ENCODE measurements at places on chromosomes 13 and 19.

GRCh38 chr13:98512774-98513665, 63.9 kb downstream of the STK24 start:
- DNase-seq: no peak

GRCh38 chr13:39985071-39985470, 329.6 kb downstream of the COG6 start:
- no peak for DNase-seq

DNA sequence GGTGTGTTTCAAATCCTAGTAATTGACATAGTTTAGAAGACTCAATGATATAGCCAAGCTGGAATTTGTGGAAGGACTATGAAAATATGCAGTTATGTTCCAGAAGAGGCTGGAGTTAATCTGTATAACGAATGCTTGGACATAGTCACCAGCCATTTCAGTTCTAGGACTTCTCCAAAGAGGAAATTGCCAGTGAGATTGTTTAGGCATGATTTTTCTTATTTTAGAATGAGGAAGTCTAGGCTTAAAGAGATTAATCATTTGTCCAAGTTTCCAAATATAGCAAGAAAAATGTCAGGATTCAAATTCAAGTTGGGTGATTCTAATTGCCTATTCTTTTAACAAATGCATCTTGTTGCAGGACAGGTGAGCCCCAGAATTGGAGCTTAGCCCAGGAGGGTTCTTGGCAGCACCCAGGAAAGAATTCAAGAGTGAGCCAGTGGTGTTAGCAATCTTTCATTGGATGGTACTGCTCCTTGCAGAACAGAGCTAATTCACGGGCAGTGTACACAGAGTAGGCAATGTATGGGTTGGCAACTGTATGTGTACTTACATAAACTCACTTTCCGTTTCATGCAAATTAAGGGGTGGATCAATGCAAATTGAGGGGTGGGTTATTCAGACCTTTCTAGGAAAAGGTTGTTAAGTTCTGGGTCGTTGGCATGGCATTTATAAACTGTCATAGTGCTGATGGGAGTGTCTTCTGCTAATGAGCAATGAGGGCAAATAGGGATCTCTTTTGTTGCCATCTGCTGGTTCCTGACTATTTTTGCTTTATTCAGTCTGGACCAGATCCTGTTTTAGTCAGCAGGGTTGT, 763.1 kb upstream of the SLITRK1 start:
- DNase-seq: no peak

DNA sequence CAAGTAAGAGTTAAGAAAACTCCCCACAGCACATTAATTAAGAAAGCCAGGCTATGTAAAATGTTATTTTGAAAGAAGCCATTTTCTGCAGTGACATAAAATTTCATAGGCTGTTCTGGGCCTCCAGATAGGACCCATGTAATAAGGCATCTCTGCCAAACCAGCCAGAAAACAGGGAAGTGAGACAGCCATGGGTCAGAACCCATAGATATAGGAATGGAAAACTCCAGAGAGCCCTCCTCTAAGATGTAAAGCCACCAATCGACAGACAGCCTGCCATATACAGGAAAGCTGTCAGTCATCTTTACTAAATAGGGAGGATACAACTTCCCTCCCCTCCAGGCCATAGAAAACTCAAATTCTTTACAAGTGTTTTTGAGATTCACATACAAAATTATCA, 493.3 kb downstream of the COG6 start:
- no peak for DNase-seq

DNA sequence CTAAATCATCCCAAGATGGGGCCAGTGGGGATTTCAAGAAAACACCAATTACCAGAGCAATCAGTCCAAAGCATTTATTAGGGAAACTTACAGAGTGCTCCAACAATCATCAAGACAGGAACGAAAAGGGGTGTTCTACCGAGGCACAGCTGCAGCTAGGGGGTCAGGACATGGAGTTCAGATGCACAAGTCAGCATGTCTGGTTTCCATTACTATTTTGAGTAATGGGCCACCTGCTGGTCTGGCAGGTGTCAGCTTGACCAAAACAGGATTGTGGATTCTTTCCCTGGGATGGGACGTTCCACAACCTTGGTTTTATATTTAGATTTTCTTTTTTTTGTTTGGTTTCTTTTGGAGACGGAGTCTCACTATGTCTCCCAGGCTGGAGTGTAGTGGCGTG, 3.9 kb upstream of the UBL5 start:
- no peak for DNase-seq

DNA sequence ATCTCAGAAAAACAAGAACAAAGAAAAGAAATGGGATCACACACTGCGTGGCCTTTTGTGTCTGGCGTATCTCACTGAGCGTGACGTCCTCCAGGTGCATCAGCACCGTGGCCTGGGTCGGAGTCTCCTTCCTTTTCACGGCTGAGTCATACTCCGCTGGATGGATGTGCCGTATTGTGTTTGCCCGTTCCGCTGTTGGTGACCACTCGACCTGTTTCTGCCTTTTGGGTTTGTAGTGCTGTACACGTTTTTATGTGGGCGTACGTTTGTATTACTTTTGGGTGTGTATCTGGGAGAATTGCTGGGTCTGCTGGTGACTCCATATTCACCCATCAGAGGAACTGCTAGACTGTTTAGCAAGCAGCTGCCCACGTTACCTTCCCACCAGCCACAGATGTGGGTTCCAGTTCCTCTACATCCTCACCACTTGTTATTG, 11.4 kb downstream of the ARID3A start:
- DNase-seq: no peak

GRCh38 chr13:44385401-44385800, 11.8 kb downstream of the SERP2 start:
- DNase-seq: no peak

- DNase-seq: no peak
These were observed 274.7 kb downstream of the DNAJC15 start for GRCh38 chr13:43297967-43298678.

- DNase-seq: peak; percentile 67
These were observed 10.1 kb downstream of the OR1I1 start for GRCh38 chr19:15091918-15092753.

DNA sequence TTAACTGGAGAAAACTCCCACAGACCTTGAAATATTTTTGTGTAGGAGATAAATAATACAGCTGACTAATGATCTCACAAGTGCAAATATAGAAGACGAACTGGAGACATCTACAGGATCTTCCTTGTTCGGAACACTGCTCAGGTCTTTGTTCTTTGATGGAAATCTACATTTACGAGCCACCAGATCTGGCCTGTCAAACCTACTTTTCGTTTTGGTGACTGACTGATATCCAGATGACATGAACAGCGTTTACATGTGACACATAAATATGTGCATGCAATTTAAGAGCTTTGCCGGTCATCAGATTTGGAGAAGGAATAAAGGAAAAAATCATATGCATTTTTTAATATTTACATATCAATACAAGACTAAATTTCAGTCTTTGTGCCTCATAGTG, 24.5 kb upstream of the TPP2 start:
- DNase-seq: no peak

- no peak for DNase-seq
These were observed 251.2 kb upstream of the SGCG start for GRCh38 chr13:22929381-22930126.

GRCh38 chr19:40134866-40135265, 44.1 kb upstream of the ZNF780A start:
- DNase-seq: no peak

DNA sequence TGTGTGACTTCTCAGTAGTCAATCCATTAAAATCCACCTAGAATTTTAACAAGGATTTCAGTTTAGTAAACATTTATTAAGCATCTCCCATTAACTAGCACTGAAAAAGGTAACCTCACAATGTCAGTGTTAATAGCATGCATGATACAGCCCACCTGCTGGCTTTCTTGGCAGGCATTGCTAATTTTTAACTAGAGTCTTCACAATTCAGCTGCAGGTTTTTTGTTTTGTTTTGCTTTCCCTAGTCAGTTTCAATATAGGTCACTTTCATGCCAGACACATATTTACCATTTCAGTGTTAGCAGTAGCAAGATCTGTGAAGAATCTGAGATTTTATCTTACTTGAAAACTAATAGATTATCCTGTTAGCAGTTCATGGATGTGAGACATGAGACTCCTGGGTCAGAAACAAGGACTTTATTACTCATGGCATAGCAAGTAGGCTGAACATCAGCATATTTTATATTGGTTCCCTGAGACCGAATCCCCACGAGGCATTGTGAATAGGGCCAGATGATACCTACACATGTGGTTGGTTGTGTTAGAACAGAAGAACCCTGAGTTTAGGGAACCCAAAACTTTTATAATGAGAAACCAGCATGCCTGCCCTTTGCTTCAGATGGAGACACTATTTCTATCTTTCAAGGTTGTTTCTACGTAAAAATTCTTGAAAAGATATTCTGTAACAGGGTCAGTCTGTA, 198.0 kb upstream of the HTR2A start:
- no peak for DNase-seq

DNA sequence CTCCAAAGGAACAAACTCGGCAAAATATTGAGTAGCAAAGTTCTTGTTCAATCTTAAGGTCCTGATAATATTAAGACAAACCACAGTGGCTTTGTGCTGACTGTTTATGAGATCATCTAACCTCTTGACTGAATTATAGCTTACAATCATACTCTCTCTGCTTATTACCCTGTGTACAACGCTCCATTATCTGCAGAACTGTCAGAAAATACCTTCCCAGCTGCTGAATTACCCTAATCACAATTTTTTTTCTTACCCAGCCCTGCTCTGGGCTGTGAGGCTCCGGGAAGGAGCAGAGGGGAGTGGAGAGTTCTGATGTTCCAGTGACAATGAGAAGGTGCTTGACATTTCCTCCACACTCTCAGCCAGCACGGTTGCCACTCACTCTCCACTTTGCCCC, 64.8 kb downstream of the DCT start:
- no peak for DNase-seq

DNA sequence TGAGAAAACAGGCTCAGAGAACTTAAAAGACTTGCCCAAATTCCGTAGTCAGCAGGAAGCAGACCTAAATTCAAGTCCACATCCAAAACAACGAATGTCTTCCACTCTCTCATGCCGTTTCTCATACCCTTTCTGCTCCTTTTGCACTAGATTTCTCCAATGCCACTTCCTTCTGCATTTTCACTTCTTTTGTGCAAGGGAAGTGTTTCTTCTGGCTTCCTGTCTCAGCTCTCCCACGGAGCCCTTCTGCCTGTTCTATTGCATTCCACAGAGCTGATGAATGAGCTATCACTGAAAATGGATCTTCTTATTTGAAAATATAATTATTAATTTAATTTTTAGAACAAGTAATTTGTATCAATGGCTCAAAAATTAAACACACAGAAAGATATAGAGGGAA, 56.1 kb upstream of the STK24 start:
- no peak for DNase-seq

DNA sequence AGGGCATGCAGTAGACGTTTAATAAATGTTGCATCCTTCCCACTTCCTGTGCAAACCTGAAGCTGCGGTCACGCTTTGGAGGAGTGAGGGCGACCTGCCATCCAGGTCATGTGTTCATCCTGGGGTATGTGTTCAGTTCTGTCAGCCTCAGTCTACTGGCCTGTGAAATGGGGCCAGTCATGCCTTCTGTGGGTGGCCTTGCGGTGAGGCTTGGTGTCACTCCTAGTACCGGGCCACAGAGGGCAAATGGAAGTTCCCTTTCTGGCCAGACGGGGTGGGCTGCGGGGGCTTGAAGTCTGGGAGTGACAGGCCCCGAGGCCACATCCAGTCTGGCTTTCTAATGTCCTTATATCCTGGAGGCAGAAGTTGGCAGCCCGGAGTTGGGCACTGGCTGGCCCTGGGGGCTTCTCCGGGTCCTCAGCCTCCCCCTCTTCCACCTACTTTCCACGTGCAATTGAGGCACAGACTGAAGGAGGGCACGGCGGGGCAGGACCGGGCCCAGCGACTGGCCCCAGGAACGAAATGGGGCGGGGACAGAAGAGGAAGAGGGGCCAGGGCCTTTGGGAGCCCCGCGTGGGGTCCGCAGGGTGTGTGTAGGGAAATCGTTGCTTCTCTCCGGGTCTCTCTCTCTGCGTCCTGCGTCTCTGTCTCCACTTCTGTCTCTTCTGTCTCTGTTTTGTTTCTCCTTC, 11.1 kb downstream of the PDE4A start:
- DNase-seq: no peak

GRCh38 chr13:113646921-113647340, 11.1 kb downstream of the ATP4B start:
- DNase-seq: no peak

DNA sequence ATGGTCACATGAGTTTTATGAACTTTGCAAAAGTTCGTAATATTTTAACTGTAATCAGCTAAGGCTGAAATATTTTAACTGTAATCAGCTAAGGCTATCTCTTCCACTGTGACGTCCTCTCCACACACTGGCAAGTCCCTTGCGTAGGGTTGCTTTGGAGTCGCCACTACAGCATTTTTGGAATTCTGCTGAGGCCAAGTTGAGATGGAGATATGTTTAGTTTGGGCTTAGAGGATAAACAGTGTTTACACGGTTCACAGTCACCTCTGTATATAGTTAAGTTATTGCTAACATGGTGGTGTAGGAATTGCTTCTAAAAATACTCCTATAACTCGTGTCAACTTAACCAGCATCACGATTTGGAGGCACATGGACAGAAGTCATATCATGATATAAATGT, 143.6 kb upstream of the SERP2 start:
- DNase-seq: no peak

- no peak for DNase-seq
These were observed 17.4 kb downstream of the KLK2 start for GRCh38 chr19:50890422-50891252.

DNA sequence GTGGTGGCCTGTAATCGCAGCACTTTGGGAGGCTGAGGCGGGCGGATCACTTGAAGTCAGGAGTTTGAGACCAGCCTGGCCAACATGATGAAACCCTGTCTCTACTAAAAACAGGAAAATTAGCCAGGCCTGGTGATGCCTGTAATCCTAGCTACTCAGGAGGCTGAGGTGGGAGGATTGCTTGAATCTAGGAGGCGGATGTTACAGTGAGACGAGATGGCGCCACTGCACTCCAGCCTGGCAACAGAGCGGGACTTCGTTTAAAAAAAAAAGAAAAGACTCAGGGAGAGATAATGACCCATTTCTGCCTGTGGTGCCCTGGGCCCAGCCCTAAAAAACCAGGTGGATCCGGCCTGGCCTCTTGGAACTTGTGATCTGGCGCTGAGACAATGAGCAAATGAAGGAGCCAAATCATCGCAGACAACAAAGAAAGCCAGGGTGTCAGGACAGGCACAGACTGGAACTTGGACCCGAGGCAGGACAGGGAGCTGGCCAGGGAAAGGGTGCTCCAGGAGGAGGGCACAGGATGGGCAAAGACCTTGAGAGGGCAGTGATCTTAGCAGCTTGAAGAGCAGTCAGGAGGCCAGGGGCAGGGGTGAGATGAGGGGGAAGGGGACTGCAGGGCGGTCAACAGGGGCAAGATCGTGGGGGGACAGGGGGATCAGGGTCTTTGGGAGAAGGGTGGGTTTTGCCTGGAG, 962 bp upstream of the JAK3 start:
- no peak for DNase-seq

DNA sequence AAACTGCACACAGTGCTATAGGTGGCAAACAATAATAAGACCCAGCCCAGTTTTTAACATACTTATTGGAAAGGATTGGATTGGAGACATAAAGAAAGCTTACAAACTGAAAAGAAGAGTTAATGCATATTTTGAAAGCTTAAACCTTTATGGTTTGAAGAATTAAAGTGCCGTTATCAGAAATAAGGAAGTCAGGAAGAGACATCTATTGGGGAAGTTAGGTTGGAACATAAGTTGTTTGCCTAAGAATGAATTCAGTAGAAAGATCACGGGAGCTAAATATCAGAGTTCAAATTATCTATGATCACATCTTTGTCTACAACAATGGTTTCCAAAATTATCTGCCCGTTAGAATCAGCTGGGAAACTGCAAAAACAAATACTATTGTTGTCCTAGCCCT, 767.9 kb downstream of the PCDH9 start:
- DNase-seq: no peak

GRCh38 chr13:42878721-42879120, 97.3 kb downstream of the FAM216B start:
- DNase-seq: no peak

Data from activated CD4-positive, alpha-beta T cell treated with anti-CD3 and anti-CD28 coated beads, Interleukin-2, amount 50 U/mL, for 24 hours (primary cell).